Osteoblast (primary cell): ENCODE measurements at places on chromosomes 13 and 19. TPM values are rescaled to one million over a fixed set of nuclear protein-coding genes. Genes with fewer than 3 reads are reported as not detected.
A peak's percentile ranks its signal among the peaks of the same experiment; 100 is the strongest.

The ZNF730 gene
- total RNA-seq: 0.72 and 1.2 TPM in 2 replicates

DNA sequence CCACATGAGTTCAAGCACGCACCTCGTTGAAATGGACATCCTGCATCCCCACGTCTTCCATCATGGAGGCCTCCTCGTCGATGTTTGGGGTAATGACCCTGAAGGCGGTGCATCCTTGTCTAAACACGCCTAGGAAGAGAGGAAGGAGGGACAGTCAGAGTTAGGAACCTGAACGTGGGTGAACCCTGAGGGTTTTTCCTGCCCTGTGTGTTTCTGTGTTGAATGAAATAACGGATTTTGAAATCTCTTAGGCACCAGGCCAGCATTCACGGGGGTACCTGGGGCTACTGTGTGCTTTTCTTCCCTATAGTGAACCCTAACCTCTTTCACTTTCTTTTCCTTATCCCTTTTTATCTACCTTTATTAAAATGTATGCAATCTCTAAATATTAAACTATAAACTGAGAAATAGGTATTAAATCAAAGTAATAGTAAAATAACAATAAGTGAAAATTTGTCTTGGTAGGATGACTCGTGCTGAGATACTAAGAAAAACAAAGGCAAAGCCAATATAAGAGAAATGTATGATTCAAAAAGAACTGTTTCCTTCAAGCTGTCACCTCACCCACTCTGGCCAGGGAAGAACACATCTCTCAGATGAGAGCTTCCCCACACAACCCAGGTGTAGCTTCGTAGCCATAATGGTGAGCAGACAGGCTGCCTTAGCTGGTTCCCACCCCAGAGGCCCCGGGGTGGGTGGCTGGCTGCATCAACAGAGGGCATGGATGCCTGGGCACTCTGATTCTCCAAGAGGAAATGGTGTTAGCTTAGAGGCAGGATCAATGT is 72.1 kb upstream of the SLC15A1 start:
- DNase-seq: no peak

DNA sequence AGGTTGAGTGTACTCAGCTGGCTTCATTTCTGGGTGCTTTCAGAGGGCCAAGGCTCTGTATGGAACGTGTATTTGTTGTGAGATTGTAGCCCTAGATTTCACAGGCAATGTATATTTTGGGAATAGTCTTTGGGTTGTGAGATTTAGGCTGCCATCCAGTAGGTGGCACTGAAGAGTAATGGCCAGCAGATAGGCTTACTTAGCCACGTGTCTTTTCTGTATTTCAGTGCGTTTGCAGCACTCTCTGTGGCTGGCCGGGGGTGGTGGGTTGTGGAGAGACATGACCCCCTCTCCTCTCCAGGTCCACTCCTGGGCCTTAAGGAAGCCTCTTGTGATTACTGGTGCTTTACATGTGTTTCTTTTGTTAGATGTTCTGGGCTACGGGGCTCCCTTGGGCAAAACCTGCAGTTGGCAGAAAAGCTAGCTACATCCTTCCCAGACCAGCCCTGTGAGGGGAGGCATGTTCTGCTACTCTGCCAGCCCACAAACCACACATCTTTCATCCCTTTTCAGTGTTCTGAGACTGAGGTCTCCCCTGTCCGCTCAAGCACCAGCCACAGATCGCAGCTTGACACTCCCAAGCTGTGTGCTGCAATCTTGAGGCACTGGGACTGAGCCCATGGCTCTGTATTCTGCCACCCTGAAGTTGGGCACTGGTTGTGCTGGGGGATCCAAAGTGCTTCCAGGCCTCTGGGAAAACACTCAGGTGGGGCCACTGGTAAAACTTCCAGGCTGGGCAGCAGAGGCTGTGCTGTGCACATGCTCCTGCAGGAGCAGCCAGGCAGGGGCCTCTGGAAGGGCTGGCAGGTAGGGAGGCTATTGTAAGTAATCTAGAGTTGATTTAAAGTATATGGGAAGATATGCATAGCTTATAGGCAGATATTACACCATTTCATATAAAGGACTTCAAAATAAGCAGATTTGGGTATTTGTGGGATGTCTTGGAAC is 1096.8 kb upstream of the PCDH20 start:
- DNase-seq: peak; percentile 26

The ZNF610 gene
- total RNA-seq: 2.9 and 3.3 TPM in 2 replicates

DNA sequence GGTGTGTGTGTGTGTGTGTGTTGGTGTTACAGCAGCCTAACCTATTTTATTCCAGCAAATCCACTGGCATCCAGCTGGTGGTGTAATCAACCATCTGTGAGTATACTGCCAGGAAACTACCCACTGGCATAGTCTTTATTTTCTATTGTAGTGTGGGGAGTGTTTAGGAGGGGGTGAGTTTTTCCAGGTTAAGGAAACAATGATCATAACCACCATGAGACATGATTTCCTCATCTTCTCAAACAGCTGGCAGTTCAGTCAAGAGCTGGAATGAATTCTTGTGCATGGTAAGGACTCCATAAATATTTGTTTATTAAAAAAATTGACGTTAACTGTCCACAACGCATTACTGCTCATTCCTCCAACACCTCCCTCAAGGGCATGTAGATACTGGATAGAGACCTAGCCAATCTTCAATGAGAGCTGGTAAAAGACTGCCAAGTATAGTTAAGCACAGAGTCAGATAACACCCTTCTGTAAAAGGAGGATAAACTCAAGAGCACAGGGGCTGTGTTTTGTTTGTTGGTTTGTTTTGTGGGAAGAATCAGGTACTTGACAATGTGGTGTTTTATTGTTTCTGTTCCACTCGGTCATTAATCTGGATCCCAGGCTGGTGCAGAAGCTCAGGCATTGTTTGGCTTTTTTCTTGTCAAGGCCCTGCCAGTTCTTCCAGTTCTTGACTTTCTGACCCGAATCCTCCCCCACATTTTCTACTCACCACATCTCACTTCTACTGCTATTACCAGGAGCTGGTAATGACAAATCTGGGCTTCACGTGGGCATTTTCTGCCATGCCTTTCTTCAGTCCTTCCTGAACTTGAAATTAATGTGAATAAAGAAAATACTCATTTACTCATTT is 31.6 kb upstream of the SLC46A3 start:
- DNase-seq: no peak

DNA sequence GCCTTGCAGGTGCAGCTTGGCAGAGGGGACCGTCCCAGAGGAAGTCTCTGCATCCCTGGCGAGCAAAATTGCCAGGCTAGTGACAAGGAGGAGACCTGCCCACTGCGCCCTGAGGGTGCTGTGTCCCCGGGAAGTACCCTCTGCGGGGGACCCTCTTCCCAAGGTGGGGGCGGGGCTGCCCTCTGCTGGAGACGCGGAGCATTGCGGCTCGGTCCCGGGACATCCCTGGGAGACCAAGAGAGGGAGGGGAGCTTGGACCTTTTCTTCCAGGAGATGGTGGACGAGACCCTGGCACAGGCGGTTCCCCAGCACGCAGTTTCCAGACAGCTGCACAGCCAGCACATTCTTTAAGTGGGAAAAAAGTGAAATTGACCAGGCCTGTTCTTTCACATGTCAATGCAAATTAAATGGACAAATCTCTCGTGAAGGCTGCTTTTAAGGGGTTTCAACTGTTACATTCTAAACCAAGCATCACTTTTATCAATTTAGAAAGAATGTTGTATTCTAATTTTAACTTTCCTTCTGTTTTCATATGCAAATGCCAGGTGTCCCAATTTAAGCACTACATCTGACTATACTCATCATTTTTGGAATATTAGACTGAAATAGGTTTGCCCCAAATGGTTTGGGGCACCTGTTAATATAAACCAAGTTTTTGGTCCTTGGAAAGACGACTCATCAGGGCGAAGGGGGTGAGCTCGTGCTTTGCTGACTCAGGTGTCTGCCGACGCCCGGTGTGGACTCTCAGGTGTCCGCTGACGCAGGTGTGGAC is 60.7 kb downstream of the MCF2L start:
- DNase-seq: no peak

The CEACAM8 gene
- total RNA-seq: not detected in 2 replicates

- DNase-seq: peak; percentile 32
Observed at GRCh38 chr13:112703449-112704284, 13.8 kb downstream of the ATP11A start.

DNA sequence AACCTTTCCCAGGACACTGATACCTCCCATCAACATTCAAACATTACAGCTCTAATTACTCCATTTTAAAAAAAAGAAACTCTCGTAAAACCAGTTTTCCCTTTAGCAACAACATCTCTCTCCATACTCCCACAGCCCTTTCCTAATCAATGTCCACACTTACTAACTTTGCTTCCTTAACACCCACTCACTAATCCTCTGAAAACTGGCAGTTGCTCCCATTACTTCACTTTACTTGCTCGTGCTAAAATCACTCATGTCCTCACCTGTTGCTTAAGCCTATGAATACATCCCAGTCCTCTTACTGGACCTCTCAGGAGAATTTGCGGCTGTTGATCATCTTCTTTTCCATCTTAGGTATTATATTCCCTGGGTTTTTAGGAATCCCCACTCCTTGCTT is 44.8 kb downstream of the RBM26 start:
- DNase-seq: no peak

DNA sequence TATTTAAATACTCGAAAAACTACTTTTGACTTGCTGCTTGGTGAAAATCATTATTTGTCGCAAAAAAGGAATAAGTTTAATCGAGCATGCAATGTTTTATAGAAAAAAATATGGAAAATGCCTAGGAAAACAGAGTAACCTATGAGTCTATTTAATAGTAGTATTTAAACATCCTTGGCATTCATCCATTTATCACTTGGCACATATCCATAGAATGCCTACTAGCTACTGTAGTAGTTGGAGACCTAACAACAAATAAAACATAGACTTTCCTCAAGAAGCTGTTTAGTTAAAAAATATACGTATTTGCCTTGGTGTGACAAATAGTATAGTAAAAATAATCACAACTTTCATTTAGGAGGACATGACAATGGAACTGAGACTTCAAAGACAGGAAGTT is 302.1 kb downstream of the DIAPH3 start:
- DNase-seq: no peak

DNA sequence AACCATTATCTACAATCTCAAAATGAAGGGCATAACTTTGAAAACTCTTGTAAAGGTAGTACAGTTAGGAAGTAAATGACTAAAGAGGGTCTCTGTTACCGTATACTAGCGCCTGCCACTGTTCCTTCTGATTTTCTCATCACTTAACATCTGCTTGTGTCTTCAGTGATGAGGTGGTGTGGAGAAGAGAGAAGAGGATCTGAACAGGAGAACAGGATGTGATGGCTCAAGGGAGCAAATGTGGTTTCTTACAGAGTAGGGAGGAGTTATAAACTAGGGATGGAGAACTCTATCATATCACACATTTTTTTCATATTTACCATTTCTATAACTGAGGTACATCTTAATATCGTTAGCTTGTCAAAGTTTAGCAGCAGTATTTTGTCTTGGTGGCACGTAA is 1.1 kb downstream of the KCTD4 start:
- no peak for DNase-seq

The RAB20 gene
- total RNA-seq: 3.6 and 3.8 TPM in 2 replicates

DNA sequence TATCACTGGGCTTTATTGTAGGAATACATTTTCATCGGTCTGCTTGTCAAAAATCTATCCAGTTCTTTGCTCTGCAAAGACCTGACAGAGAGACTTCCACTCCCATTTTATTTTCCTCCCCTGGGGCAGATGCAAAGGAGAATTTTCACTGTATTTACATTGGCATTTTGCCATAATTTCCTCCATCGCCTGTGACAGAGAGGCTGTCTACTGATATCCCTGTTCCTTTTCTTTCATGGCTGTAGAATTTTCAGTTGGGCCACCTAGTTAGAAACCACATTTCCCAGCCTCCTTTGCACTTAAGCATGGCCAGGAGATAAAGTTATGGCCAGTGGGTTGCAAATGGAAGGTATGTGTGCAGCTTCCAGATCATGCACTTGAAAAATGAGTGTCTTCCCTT is 89.3 kb downstream of the NUFIP1 start:
- DNase-seq: no peak

DNA sequence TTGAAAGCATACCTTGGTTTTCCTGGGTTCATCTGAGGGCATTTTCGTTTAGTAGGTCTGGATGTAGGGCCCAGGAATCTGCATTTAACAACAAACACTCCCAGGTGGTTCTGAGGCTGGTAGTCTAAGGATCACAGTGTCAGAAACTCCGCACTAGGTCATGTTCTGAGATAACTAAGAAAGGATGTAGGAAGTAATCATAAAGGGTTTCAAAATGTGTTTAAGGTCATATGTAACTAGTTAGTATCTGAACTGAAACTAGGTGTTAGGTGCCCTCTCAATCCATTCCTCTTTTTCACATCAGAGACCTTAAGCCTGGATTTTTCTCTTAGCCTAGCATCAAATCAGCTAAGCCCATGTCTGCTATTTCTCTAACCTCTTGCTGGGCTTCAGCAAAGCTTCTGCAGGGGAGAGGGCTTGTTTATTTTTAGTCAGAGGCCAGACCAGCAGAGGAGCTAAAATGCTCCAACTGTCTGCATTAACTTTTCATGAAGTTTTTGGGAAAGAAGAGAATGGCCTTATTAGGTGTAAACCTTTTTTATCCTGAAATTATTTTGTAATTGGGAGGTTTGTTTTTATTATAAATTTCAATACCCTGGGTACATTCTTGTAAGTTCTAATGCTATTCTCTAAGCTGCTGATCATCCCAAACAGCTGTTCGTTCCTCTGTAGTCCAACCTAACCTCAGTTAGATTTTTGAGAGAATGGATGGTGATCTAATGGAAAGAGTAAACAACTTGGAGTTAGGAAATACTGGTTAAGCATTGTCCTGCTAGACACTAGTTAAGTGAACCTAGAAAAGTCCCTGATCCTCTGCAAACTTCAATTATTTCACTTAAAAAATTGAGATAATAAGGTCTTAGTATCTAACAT is 262.8 kb upstream of the RFC3 start:
- DNase-seq: no peak

DNA sequence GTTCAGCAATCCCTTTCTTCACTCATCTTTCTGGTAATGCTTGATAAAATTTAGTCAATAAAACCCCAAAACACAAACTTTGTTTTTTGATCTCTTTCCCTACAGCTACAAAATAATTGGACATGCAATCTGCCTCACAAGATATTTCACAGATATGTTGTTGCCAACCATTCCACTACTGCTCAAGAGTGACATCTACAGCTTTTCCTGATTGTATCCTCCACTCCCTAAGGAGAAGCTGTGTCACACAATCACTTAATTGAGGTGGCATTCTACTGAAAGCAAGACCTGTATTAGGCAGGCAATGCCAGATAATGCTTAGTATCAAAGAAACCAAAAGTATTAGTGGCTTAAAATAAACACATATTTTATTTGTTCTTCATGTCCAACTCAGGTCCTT is 1646.2 kb upstream of the SPRY2 start:
- no peak for DNase-seq

DNA sequence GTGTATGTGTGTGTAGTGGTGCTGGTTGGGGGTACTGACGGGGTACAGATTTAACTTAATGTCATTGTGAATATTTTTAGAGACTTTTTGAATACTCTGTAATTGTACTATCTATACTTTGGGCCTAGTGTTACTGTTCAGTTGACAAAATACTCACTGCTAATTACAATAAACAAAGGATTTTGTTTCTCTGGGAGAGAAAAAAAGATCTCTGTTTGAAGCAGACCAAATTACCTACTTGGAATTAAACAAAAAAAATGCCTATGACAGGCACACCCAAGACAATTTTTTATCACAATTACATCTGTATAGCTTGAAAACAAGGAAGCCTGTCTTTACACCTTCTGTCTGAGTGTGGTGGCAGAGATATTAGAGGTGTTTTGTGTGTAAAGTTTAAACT is 45.1 kb downstream of the OLFM4 start:
- no peak for DNase-seq
